CD8-positive, alpha-beta T cell (primary cell): ENCODE measurements at places on chromosomes 6 and 20. TPM values are rescaled to one million over a fixed set of nuclear protein-coding genes. Genes with fewer than 3 reads are reported as not detected.

The ADIG gene
- total RNA-seq = not detected

The FKBP1C gene
- not detected for total RNA-seq

The KHDC1L gene
- total RNA-seq = not detected

The CD40 gene
- 2.9 TPM for total RNA-seq

The GRIK2 gene
- not detected for total RNA-seq

The SLC22A7 gene
- total RNA-seq = not detected

The FAM217A gene
- not detected for total RNA-seq

The PTCHD4 gene
- not detected for total RNA-seq

The LY6G6D gene
- total RNA-seq = not detected

The SLC16A10 gene
- total RNA-seq = 18.5 TPM

The HRH3 gene
- total RNA-seq = not detected

The BMP2 gene
- total RNA-seq = not detected

The TBC1D20 gene
- total RNA-seq = 18.5 TPM

The MYH7B gene
- 0.54 TPM for total RNA-seq

The SYCP2 gene
- total RNA-seq = 2.4 TPM

The PEDS1 gene
- total RNA-seq = 19.0 TPM

The TP53TG5 gene
- total RNA-seq = not detected

The SRC gene
- 0.84 TPM for total RNA-seq

The MAPK13 gene
- total RNA-seq = 43.2 TPM

The MCCD1 gene
- not detected for total RNA-seq

The ZBTB9 gene
- total RNA-seq = 7.1 TPM

The NCOA6 gene
- total RNA-seq = 13.0 TPM
